ENCODE measurements at places on chromosomes 5 and 9. TPM values are rescaled to one million over a fixed set of nuclear protein-coding genes. Genes with fewer than 3 reads are reported as not detected.

The LCN10 gene
- 1.2 TPM for total RNA-seq

The TTC23L gene
- total RNA-seq = 0.07 TPM

The SELENOP gene
- not detected for total RNA-seq

The RAD1 gene
- 36.2 TPM for total RNA-seq

The SCGB3A1 gene
- total RNA-seq = not detected

The UBE2R2 gene
- 43.9 TPM for total RNA-seq

The LCN1 gene
- total RNA-seq = not detected

The CHSY3 gene
- total RNA-seq = not detected

The C5orf58 gene
- not detected for total RNA-seq

The SGCD gene
- not detected for total RNA-seq

The DMXL1 gene
- 24.2 TPM for total RNA-seq

The OLFML2A gene
- not detected for total RNA-seq

The F2RL2 gene
- not detected for total RNA-seq

The SLC34A1 gene
- total RNA-seq = not detected

The INSYN2B gene
- total RNA-seq = not detected

The FNIP1 gene
- total RNA-seq = 14.0 TPM

The BSPRY gene
- 7.6 TPM for total RNA-seq

The C5orf52 gene
- total RNA-seq = not detected
